Mesenchymal stem cell (in vitro differentiated cells and primary cell): ENCODE measurements at places on chromosomes 7 and 10.

- no peak for DNase-seq
Measured at GRCh38 chr7:148884049-148884298, at the start of gene EZH2. Gene EZH2 (minus strand): TSS chr7:148884291. CDS start chr7:148847298, 36,993 bp downstream.

DNA sequence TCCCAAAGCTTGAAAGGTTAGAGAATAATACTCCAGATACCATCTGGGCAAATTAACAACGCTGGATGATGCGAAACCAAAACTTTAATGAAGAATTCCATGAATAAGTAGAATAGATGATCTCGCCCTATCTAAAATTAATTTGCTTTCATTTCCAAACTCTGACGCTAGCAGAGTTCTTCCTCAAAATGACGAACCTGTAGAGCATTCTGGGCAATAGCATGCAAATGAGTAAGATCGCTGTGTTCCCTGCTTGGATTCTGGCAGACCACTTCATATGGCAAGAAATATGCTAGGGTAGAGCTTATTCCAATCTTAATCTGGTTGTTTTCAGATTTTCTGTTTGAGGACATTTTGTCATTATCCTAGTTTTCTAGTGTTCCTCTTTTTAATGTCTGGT, 36.1 kb upstream of the SMNDC1 start:
- no peak for DNase-seq

- DNase-seq = no peak
Measured at GRCh38 chr10:16867990-16868389, 50.8 kb upstream of the RSU1 start.

DNA sequence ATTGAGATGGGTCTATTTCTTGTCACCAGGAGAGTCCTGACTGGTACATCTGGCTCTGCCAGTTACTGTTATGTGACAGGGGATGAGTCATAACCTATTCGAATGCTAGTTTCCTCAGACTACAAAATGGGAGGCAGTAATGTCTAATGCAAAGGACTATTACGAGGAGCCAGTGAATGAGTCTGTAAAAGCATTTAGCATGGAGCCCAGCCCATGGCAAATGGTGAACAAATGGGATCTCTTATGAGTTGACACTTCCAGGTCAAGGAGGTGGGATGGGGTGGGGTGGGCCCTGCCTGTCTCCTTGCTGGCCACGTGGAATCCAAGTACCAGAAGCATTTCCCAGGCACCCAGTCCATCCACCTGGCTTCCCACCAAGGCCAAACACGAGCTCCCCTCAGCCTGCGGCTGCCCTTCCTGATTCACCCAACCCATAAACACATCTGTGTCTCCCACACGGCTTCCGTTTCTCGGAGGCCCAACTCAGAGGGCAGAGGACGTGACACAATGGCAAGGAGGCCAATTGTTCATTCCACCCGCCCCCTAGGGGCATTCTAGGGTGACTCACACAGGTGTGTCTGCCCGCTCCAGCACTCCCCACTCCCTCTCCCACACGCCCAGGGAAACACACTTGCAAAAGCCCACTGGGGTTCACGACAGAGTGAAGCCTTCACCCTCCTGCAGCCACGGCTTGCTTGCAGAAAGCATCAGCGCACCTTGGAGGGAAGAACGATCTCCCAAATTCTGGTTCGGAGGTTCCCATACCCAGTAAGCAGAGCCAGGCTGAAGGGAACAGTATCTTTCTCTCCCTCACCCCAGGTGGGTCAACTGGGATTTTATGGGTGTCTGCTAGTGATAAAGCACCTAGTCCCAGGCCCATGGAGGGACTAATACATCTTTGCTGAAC, 109.8 kb downstream of the SH3PXD2A start:
- no peak for DNase-seq

DNA sequence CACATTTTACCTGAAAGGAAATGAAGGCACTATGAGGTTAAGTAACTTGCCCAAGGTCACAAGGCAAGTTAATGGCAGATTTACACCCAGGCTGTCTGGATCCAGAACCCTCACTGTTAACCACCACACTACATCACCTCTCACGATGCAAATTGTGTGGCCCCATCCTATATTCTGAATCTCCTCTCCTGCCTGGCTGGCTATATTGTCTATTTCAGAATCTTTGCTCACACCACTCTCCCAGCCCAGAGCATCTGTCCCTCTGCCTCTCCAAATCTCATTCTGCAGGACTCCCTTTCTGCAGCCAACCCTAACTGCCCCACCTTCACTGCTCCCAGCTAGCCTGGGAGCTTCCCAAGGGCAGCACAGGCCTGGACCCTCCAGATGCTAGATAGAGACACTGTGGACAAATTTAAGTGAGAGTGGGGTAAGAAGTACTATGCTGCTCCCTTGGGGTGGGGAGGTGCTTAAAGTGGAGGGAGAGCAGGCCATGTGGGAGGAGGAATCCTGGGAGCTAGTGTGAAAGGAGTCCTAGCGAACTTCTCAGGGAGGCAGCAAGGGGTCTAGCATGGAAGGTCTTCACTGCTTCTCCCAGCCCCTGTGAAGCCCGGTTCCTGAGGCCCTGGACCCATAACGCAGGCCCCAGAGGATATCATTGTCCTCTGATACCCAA, 786 bp downstream of the CUEDC2 start:
- peak; percentile 46 for DNase-seq
